ENCODE measurements at places on chromosomes 16 and 17.
A peak's percentile ranks its signal among the peaks of the same experiment; 100 is the strongest.

DNA sequence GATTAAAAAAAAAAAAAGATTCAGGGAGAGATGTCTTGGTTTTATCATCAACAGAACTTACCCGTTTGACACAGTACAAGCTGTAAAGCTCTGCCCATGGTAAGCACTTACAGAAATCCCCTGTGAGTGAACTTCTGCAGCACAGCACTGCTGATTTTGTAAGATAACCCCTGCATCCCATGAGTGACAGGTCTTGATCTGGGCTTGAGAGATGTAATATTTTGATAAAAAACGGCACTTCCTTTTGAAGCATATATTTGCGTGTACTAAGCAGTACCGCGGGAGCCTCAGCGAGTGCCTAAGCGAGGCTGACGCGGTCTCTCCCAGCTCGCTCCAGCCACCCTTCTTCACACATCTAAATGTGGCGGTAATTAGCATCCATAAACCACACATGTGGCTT, 50.5 kb downstream of the IKZF3 start:
- DNase-seq, result no peak

- DNase-seq, result no peak
These were observed 74.3 kb downstream of the SSH2 start for GRCh38 chr17:29855686-29856085.

DNA sequence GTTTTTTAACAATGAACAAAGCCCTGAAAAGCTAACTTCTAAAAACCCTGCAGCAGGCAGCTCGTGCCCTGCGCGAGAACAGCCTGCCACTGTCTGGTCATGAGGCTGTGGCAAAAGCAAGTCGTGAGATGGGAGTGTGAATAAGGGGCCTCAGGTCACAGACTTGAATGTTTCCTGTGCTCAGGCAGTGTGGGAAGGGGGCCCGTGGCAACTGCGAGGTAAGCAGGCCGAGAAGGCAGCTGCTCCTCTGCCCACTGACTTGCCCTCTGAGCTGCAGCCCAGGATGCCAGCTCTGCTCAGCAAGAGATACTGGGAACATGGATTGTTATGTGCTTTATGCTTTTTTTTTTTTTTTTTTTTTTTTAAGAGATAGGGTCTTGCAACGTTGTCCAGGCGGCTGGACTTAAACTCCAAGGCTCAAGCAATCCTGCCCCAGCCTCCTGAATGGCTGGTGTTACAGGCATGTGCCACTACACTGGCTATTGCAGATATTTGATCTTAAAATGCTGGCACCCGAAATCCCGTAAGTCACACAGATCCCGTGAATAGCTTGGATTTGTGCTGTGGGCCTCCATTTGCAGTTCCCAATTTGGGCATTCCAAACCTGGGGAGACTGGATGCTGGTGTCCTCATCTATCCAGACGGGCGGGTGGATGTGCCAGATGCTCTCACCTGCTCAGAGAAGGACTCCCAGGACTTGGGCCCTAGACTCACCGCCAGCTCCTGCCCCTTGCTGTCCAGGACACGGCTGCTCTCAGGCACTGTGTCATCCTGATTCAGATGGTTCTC, 44.0 kb downstream of the UBN1 start:
- DNase-seq, result no peak

DNA sequence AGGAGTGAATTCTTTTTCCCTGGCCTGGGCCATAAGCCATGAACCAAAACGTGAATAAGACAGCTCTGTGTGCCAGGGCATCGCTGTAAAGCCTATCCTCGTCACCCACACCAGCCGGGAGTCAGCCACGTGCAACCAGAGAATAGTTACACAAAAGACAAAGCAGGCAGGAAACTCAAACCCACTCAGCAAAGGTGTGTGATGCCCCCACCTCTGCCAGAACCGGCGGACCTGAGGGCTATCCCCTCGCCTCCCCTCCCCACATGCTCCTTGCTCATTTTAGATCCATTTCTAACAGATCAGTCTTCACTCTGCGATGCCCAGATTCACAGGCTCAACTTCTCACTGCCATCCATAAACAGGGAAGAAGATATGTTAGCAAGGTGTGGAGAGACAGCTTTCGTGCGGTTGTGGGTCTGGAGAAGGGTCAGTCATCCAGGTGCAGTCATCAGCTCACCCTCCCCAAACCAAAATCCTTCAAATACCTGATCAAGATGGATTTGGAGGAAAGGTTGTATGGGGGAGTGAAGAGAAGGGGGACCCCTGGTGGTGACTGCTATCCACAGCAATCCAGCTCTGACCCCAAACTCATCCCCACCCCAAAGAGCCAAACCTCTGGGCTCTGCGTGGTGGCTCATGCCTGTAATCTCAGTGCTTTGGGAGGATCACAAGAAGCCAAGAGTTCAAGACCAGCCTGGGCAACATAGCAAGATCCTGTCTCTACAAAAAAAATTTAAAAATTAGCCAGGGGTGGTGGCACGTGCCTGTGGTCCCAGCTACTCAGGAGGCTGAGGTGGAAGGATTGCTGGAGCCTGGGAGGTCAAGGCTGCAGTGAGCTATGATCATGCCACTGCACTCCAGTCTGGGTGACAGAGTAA, 219.2 kb downstream of the C16orf78 start:
- DNase-seq, result peak; percentile 61

DNA sequence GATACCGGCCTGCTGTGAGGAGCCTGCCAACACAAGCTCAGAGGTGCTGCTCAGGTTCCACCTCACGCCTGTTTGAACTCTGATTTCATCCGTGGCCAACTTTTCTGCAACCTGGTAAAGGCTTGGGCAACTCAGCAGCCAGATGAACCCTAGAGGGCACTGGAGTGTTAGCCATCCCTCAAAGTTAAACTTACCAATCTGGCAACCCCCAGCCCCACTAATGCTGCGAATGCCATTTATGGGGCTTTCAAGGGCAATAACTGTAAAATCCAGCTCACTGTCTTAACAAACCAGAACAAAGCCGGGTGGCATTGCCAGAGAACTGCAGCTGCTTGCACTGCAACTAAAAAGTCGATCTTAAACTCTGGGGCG, 105.5 kb downstream of the AXIN2 start:
- peak; percentile 32 for DNase-seq

- DNase-seq, result no peak
These were observed 128.8 kb downstream of the ASIC2 start for GRCh38 chr17:33164169-33164881.

- no peak for DNase-seq
These were observed 25.6 kb upstream of the PMFBP1 start for GRCh38 chr16:72197545-72197944.

DNA sequence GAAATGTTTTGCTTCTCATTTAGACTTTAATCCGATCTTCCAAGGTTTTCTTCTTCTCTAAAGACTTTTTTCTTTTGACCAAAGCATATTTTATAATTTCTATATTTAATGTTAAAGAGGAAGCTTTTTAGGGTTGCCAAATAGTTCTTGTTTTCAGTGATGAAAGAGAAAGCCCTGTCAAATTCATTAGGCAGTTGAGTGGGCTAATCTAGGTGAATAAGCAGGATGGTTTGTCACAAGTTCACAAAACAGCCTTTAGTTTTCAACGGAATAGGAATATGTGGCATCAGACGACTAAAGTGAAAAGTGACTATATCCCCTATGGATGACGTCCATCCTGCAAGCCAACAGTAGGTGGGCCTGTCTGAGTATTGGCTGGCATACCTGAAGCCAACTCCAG, 118.8 kb downstream of the NLK start:
- DNase-seq, result no peak

GRCh38 chr17:32583053-32583452, 96.3 kb downstream of the CDK5R1 start:
- DNase-seq, result no peak

DNA sequence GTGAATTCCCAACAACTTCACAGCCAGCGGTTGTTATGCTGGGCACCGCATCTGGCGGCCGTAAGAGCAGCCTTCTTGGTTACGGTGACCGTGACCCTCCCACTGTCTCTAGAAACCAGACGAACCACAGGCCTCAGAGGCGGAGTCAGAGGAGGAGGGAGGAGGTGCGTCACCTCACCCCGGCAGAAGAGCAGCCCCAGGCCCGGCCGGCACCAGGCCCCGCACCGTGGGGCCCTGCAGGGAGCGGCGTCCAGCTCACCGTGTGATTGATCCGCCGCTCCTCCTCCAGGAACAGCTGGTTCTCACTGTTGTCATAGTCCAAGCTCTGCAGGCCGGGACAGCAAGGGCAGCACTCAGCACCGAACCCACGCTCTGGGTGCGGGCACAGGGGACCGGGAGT, 13.7 kb downstream of the CLCN7 start:
- no peak for DNase-seq

DNA sequence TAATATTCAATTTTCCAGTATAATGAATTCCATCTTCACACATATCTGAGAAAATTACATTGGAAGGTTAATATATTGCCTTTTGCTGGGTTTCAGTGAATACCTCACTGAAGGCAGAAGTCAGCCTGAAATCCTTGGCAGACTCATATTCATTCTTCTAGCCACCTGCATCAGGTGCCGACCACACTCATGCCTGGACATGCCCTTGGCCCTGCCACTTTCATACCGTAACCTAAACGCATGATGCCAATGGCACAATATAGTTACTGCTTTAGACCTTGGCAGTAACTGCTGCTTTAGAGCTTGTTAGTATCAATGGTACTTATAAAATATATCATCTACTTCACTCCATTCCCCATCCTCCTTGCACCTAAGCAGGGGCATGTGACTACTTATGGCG, 817.6 kb upstream of the CDH8 start:
- DNase-seq, result no peak

- DNase-seq, result no peak
These were observed 21.4 kb downstream of the EMP2 start for GRCh38 chr16:10558746-10559641.

- DNase-seq, result no peak
These were observed 3.8 kb downstream of the FAM83G start for GRCh38 chr17:19000531-19001325.

- DNase-seq, result no peak
These were observed 176.7 kb downstream of the CCT6B start for GRCh38 chr17:34784526-34784925.

DNA sequence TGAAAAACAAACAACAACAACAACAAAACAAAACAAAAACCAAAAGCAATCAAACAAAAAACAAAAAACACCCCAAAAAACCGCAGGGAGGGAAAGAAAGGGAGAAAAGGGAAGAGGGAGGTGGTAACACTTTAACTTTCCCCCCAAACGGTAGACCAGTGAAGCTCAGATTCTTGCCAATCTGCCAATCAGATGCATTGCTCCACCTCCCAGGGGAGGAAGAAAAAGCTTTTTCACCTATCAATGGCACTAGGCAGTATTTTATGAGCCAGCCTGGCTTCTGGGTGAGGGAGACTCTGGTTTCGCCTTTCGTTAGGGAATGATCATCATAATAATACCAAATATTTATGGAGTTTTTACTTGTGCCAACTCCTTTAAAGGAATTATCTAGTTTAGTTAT, 94.1 kb downstream of the GPR139 start:
- DNase-seq, result no peak

GRCh38 chr16:4017807-4018206, 98.4 kb downstream of the ADCY9 start:
- no peak for DNase-seq

DNA sequence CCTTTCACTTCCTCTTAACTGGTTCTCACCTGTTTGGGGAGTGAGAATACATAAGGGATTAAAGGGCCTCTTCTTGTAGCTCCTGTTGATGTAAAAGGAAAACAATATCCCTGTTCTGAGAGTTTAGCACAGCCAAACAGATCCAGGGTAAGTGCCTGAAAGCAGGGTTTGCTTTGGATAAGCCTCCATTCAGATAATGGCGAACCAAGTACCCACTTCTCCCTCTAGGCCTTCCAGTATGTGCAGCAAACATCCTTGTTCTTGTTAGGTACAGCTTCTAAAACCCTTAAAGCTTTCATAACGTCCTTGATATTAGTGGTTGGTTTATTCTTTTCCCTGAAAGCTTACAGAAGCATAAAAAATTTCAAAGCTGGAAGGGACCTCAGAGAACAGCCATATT, 130.6 kb upstream of the DNAH9 start:
- no peak for DNase-seq

DNA sequence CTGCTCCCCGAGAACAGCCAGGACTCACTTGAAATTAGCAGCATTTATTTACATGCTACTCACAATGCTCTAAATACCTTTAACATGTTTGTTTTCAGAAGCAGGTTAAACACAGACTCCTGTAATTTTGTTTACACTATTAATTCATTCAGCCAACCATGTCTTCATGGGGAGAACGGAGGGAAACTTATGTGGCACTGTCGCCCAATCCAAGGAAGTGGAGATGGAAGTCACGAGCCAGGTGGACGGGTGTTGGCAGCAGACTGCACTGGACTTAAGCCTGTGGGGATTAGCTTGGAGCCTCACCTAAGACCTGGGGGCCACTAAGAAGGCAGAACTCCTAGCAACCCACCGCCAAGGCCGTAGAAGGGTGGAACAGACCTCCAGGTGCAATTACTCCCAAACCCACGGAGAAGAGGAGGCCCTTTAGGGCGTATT, 8.8 kb upstream of the GFAP start:
- peak; percentile 36 for DNase-seq

- no peak for DNase-seq
These were observed 14.4 kb downstream of the CPNE2 start for GRCh38 chr16:57106767-57107166.

GRCh38 chr17:77535435-77535834, 394.7 kb downstream of the SEC14L1 start:
- DNase-seq, result no peak

DNA sequence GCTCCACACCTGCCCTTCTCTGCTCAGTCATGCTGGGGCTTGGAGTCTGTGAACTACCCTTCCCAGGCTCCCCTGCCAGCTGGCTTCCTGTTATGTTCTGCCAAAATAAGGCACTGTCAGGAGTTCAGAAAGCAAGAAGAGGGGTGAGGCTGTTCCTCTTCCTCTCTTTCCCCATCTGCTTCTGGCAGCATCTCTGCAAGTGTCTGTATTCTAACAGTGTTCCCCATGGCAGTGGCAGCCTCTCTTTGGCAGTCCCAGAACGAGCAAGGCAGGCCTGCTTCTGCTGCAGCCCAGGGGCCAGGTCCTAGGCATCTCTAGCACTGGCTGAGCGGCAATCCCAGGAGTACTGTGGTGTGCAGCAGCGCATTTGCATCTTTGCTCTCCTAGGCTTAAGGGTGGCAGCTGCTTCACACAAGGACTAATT, 219.1 kb downstream of the STX8 start:
- DNase-seq, result no peak

DNA sequence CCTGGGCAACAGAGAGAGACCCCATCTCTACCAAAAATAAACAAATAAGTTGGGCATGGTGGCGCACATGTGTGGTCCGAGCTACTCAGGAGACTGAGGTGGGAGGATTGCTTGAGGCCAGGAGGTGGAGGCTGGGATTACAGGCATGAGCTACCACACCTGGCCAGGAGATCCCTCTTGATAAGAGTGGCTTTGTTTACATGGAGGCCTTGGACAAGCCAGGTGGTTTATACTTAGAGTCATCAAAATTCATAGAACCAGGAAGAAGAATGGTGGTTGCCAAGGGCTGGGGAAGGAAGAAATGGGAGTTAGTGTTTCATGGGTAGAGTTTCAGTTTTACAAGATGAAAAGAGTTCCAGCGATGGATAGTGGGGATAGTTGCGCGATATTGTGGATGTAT, 8.8 kb upstream of the ZFP1 start:
- DNase-seq, result no peak

- DNase-seq, result no peak
These were observed 187.7 kb downstream of the CBLN1 start for GRCh38 chr16:49093939-49094338.

Data from NCI-H2171 treated with DMSO at 0.1 percent for 48 hours (cell line).